Immature natural killer cell (primary cell): ENCODE measurements at places on chromosomes 4 and X. TPM values are rescaled to one million over a fixed set of nuclear protein-coding genes. Genes with fewer than 3 reads are reported as not detected.

Gene LUZP4
- polyA plus RNA-seq = not detected

Gene TMPRSS11A
- polyA plus RNA-seq = not detected

Gene NPY2R
- polyA plus RNA-seq = not detected

Gene FGFR3
- not detected for polyA plus RNA-seq

Gene GABRG1
- not detected for polyA plus RNA-seq
